Non-pigmented ciliary epithelial cell (primary cell): ENCODE measurements at places on chromosomes 1 and 21.

GRCh38 chr1:91700332-91700731 lies 185.6 kb downstream of the TGFBR3 start:
- DNase-seq, result no peak

GRCh38 chr1:41353744-41354143 lies 7.5 kb upstream of the FOXO6 start:
- DNase-seq, result no peak

GRCh38 chr1:9196129-9197040 lies 38.2 kb upstream of the H6PD start:
- DNase-seq, result no peak

DNA sequence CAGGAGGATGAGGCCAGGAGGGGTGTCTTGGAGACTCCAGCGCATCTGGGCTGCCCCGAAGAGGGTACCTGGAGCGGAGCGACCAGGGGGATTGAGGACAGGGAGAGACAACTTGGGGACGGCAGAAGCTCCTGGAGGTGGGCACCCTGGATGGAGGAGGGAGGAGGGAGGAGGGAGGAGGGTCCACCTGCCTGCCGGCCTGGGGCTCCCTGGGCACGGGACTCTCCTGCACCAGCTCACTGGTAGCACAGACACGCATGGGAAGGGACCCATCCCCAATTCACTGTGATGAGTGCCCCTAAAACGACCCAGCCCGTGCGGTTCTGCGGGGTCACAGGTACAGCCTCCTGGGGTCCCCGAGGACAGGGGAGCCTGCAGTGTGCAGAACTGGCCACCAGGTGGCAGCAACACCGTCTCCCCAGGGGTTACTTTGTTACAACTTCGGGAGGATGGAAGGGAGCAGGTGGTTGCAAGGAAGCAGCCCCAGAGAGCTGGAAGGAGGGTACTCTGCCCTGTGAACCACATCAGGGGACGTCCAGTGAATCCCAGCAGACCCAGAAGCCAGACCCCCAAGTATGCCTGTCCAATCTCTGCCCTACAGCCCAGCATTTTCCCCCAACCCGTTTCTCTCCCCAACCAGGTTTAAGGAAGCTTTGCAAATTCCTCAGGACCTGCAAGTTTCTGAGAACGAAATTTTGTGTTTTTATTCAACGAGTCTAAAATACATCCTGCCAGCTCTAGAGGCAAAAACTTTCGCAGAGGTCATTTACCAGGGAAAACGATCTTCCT lies 482.4 kb downstream of the NPHP4 start:
- no peak for DNase-seq

DNA sequence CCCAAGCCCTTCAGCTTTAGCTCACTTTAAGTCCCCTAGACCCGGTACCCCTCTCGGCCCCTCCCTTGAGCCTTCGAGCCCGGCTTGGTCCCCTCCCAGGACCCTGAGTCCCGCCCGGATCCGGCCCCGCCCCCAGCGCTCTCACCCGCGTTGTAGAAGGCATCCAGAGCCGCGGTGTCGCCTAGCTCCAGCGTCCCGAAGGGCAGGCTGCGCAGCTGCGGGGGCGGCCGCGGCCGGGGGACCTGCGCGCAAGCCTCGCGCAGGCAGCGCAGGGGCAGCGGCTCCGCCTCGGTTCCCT lies 699 bp downstream of the MAP3K6 start:
- DNase-seq, result no peak
